Activated T-helper 17 cell treated with anti-CD3 and anti-CD28 coated beads, Interleukin-2, amount 50 U/mL, for 72 hours (primary cell): ENCODE measurements at places on chromosomes 5 and 9. TPM values are rescaled to one million over a fixed set of nuclear protein-coding genes. Genes with fewer than 3 reads are reported as not detected.

The GABRA6 gene
- not detected for total RNA-seq

The PCDHGA2 gene
- not detected for total RNA-seq

GRCh38 chr9:89529243-89530035 is 31.5 kb upstream of the SEMA4D start:
- peak; percentile 68 for ATAC-seq

GRCh38 chr9:113738496-113738892 is 137.6 kb upstream of the ZNF618 start:
- no peak for ATAC-seq

- no peak for ATAC-seq
These were observed 93.6 kb downstream of the SEMA6A start for GRCh38 chr5:116480894-116481510.

- no peak for ATAC-seq
These were observed 42.7 kb upstream of the COL5A1 start for GRCh38 chr9:134598884-134599245.

DNA sequence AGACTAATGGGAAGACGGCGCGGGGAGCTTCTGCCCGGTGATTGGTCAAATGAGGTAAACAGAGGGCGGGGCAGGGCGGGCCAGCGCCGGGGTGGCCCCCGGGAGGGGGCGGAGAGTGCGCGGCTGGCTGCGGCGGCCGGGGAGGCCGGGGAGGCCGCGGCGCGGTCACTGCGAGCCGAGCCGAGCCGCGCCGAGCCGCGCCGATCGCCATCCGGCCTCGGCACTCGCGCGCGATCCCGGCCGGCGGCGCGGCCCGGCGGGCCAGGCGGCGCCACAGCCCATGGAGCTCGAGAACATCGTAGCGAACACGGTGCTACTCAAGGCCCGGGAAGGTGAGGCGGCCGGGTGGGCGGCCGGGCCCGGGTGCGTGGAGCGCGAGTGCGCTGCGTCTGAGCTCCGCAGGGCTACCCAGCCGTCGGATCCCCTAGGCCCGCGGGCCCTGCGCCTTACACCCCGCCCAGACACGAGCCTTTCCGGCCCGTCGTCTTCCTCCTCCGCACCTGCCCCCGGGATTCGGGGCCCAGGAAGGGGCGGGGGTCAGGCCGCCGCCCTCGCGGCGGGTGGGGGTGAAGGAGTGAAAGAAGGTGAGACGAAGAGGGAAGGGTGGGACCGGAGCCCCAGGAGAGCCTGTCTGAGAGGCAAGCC is at the start of gene GRK6:
GRK6 (plus strand) TSS at position 111 of the 645 bp plus-strand sequence; CDS start at position 281, 170 bp downstream.
- peak; percentile 61 for ATAC-seq

DNA sequence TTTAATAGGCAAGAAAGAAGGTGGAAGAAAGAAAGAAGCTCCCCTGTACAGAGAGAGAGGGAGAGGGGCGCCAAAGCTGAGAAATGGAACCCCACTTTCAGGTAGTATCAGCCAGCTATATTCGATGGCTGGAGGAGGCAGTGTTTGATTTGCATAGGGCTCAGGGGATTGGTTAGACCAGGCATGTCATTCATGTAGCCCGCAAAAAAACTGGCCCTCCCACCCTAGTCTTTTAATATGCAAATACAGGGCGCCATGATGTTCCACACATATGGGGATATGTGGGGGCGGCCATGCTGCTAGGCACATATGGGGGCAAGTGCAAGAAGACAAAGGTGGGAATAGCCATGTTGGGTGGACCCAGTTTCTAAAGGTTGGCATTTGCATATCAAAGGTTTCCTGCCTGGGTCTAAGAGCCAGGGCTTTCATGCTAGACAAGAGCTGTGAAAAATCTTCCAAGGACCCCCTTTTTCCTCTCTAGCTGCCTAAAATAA is 174.4 kb upstream of the ADRA1B start:
- no peak for ATAC-seq

GRCh38 chr5:32275396-32275741 is 37.4 kb downstream of the MTMR12 start:
- ATAC-seq = peak; percentile 16

GRCh38 chr5:143166090-143166489 is 237.4 kb downstream of the NR3C1 start:
- ATAC-seq = no peak
